ENCODE measurements at places on chromosomes 5 and 9.
A peak's percentile ranks its signal among the peaks of the same experiment; 100 is the strongest.

DNA sequence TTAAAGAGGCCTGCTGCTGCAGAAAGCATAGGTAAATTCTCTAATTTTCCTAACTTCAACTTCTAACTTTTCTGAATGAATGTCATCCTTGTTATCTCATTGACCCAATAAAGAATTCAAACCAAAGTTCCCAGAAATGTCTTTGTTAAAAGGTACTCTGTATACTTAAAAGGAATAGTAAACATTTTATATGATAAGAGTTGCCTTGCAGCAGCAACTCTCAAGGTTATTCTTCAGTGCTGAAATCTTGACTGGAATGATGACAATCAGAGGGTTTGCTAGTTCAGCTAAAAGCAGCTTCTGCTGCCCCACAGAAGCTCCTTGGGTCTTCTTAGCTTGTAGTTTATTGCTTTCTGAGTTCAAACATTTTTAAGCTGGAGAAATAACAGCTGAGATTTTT, 28.3 kb downstream of the FGF10 start:
- DNase-seq, result no peak

GRCh38 chr9:114273461-114273881, 49.4 kb upstream of the ORM1 start:
- DNase-seq, result no peak

GRCh38 chr5:162638849-162639248, 571.3 kb downstream of the GABRG2 start:
- DNase-seq, result no peak

DNA sequence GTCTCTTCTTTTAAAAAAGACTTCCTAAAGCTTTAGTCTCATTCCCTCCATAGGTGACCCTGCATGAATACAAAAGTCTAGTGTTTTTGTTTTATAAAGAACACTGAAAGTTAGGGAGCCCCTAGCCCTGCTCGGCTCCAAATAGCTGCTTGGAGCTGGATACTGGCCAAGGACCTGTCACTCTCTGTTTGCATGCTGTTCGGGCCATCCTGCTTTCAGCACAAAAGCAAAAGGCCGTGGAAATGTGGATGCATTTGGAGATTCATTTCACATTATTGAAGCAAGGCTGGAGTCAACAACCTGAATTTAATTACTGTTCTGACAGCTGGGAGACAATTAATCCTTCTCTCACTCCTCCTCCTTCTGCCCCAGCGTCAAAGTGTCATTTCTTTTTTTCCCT, 151.7 kb upstream of the NMUR2 start:
- DNase-seq, result no peak

DNA sequence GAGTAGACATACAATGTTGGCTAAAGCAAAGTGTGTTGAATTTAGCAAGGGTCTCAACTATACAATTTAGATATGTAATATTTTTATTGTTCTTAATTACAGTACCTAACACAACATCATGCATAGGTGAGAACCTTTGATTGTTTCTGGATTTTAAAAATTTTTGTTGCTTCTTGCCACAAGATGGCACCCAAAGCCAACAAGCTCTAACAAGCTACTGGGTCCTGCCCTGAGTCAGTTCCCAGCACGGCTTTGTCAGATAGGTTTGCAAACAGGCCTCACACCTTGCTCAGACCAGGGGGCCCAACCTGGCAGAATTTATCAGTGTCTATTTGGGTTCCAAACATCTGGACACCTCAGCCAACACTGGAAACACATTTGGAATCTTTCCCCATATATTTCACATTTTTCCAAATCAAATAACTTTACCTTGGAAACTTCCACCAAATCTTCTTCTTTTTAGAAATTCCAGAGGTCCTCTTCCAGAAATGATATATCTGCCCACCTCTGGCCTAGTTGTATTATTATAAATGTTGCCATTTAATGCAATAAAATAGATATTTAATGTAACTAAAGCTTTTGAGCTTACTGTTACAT, 49.5 kb upstream of the EGFLAM start:
- peak; percentile 61 for DNase-seq

DNA sequence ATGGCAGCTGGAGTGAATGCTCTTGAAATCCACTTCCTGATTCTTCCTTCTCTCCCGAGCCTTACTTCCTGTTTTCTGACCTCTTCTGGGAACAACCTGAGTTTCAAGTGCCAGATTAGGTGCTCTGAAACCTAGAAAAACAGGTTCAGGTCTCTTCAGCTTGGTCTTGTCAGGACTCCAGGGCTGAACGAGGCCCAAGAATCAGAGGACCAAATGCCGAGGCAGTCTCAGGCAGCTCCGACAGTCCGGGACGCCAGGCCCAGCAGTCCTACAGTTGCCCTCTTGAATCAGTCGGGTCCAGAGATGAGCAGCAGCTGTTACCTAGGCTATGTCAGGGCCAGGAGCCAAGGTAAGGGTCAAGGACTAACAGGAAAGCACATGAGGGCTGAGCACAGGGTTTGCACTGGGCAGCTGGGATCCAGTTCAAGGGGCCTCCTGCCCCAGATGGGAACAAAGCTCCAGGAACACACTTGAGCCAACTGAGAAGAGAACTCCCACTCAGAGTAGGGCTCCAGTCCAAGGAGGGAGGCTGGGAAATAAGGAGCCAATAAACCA, 38.3 kb upstream of the ADRA1B start:
- DNase-seq, result no peak
